Activated CD4-positive, alpha-beta T cell treated with anti-CD3 and anti-CD28 coated beads for 24 hours (primary cell): ENCODE measurements at places on chromosomes 7 and 10.

- no peak for DNase-seq
Measured at GRCh38 chr10:97226398-97226797, 40.6 kb upstream of the SLIT1 start.

GRCh38 chr7:52273685-52274610 lies 761.5 kb upstream of the POM121L12 start:
- no peak for DNase-seq

DNA sequence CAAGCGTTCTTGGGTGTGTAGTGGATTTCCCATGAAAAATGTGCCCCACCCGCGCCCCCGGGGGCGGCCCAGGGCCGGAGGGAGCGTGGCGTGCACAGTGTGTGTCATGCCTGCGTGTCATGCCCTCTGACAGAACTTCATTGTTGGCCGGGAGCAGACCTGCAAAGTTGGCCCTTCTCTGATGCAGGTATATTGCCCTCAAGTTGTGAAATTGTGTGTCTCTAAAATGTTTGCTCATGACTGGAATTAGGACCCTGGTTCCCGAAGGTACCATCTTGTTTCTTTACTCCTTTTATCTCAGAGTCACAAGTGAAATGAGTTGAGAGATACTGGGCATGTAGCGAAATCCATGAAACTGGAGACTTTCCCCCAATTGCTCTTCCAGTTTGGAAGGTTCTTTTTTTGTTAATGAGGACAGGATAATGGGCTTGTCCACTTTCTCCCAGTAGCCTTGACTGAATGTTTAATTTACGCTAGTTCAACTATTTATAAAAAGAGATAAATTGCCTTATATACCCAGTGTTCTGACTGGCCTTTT lies 26.2 kb downstream of the ADK start:
- peak; percentile 9 for DNase-seq

- DNase-seq, result no peak
Measured at GRCh38 chr7:122532406-122533269, 166.3 kb downstream of the RNF133 start.

- DNase-seq, result no peak
Measured at GRCh38 chr7:36707465-36707864, 16.8 kb downstream of the AOAH start.

- no peak for DNase-seq
Measured at GRCh38 chr10:129771024-129771423, 193.1 kb downstream of the EBF3 start.

DNA sequence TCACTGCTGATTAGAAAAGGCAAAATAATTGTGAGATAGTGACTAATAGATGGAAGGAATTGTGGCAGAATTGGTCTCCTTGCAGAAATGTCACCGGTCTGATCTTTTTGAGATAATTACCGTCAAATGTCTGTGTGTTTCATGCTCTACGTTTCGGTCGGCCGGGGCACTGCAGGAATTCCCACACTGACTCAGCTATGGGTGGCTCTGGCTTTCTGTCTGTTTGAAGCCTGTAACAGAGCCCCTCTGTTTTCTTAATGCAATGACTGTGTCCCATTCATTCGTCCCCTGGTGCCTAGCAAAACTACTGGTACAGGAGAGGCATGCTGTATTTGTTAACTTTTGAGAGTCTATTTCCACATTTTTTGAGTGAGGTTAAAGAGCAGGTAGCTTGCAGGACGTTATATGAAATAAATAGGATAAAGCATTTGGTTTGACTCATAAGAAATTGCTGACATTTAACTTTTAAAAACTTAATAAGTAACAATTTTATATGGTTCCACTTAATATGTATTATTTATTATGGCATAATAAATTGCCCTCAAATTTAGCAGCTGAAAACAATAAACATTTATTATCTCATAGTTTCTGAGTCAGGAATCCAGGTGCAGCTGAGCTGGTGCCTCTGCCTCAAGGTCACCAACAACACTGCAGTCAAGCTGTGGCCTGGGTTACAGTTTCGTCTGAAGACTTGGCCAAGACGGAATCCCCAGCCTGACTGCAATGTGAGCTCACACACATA lies 53.3 kb upstream of the CTBP2 start:
- DNase-seq, result no peak

- no peak for DNase-seq
Measured at GRCh38 chr7:158406801-158407200, 180.8 kb downstream of the PTPRN2 start.

- DNase-seq, result no peak
Measured at GRCh38 chr7:19772841-19773760, at the start of gene TMEM196. Gene TMEM196 (minus strand): TSS chr7:19773617. CDS start chr7:19772696, 921 bp downstream.

- DNase-seq, result peak; percentile 66
Measured at GRCh38 chr7:105808703-105809590, 67.5 kb downstream of the ATXN7L1 start.

- DNase-seq, result no peak
Measured at GRCh38 chr7:13017881-13018280, 330.4 kb downstream of the ARL4A start.

GRCh38 chr7:34756025-34756437 lies 98.0 kb downstream of the NPSR1 start:
- DNase-seq, result no peak

DNA sequence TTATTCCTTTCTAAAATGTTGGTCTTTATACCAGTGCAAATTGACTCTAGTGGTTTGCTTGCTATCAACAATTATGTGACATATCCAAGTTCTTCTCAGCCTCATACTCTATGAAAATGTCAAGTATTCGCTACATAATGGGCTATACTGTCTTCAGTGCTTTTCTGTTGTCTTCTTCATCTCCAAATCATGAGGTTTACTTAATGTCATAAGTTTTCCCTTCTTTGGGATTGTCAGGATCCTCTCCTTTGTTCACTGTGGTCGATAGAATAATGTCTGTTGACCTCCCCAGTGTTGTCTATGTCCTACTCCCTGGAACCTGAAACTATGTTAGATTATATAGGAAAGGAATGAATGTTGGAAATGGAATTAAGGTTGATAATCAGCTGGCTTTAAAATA lies 16.4 kb upstream of the RALA start:
- DNase-seq, result no peak

GRCh38 chr7:11120068-11120664 lies 146.5 kb downstream of the PHF14 start:
- DNase-seq, result no peak

DNA sequence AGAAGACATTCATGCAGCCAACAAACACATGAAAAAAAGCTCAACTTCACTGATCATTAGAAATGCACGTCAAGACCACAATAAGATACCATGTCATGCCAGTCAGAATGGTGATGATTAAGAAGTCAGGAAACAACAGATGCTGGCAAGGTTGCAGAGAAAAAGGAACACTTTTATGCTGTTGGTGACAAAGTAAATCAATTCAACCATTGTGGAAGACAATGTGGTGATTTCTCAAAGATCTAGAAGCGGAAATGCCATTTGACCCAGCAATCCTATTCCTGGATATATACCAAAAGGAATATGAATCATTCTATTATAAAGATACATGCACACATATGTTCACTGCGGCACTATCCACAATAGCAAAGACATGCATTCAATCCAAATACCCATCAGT lies 77.6 kb downstream of the C10orf90 start:
- DNase-seq, result no peak

DNA sequence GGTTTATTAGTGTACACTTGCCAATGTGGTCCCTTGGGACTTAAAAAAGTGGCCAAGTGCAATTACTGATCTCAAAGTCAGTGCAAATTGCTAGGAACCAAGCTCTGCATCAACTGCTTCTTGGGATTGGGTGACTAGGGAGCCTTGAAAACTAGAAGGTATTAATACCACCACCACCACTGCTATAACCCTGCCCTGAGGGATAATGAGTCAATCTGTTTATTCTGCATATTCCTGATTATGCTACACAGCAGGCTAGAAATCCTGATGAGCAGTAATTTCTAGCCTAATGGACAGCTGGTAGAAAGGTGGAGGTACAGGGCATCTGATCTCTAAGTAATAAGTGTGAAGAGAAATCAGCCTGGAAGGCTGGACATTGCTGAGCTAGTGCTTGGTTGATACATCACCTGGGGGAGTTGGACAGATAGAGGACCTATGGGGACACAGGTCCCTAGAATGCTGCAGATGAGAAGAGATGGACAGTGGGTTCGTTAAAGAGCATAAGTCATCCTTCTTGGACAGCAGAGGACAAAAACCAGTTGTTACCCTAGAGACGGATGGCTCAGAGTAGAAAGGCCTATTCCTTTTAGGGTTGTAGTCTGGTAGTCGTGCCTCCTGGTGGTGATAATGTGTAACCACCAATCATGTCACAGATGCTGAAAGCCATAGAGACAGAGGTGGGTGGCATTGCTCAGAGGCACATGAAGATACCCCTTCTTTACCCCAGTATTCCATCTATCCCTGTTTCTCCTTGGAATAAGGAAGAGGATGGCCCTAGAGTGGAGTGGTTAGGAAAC lies 554.8 kb downstream of the SORCS1 start:
- DNase-seq, result no peak

DNA sequence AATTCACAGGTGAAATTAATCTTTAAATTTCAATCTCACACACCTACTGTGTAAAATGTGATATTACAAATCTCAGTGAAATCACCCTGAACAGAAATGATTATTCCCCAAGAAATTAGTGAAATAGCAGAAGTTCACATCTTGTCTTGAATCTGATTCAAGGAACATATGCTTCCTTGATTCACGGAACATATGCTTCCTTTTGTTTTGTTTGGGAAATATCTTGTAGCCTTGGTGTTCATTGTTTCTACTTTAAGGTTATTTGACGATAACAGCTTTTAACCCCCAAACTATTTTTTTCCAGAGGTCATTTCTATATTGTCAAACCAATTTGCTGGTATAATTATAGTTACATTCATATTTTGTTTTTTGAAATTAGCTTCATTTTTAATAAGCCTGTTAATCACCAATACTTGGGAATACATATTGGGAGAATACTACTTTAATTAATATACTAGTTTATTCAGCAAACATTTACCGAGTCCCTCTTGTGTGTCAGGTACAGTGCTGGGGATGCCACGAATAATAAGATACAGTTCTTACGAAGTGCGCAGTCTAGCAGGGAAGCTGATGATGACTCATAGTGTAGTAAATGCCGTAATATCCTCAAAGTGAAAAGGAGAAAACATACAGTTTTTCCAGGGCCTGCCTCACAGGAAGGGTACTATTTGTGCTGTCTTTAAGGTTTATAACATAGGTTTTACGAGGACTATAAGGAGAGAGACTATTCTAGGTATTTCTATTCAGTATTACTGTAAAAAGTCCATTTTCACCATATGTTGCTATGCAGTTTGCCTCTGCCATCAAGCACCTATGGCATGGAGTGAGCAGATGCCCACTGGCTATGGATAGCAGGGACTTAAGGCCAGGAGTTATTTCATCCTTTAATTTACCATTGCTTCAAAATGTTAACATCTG lies 32.5 kb downstream of the PRKAR2B start:
- no peak for DNase-seq

GRCh38 chr10:93115661-93116383 lies 42.1 kb downstream of the CYP26A1 start:
- peak; percentile 65 for DNase-seq

- no peak for DNase-seq
Measured at GRCh38 chr7:118511146-118511545, 286.6 kb downstream of the ANKRD7 start.

DNA sequence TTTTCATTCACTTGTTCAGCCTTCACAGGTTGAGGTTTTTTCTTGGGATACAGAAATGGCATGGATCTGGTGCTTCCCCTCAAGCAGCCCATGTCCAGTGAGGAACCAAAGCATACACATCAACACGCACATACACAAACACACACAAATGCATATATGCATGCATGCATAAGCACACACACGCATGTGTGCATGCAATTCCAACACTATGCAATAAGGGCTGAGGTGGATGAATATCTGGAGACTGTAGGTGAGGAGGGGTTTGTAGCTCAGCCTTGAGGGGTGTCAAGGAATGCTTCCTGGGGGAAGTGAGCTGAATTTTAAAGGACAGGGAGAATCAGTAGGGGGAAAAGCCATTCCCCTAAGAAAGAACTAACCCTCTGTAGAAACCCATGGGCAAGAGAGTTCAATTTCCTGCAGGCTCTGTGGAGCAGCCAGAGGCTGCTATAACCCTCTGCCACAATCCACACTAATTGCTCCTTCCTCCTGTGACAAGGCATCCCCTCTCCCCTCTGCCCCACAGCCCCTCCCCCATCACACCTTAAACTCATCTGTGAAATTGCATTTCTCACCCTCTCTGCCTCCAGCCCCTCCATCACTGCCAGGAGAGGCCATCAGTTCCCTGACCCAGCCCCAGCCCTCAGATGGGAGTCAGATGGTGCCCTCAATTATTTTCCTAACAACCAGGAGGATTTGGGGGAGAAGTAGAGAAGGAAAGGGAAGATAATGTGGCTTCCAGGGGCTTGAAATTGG lies 316.4 kb downstream of the RPS24 start:
- no peak for DNase-seq

- DNase-seq, result no peak
Measured at GRCh38 chr7:138248609-138249008, 172.3 kb downstream of the AKR1D1 start.

DNA sequence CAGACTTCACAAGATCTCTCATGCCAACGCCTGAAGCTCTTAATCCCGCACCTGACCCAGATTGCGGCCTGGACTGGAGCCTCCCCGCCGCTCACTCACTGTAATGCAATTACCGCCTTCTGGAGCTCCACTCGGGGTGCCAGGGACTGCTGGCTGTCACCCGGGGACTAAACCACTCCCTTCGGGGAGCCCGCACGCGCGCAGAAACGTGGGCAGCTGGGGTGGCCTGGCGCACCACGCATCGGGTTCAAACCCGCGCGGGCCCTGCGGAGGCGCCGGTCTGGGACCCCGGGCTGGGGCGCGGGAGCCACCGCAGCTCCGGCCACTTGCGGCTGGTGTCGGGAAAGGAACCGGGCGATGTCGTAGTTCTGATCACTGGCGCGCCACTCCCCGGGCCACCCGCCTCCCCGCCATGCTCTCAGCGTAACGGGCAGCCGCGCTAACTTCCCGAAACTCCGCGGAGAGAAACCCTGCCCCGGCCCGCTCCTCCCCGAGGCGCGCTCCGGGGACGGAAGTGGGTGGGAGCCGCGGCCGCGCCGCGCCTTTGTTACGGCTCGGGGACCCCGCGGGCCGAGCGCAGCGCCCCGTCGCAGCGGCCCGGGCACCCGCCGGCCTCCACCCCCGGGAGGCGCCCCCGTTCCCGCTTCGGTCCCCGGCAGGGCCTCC lies 100.3 kb upstream of the SVIL start:
- DNase-seq, result peak; percentile 35

GRCh38 chr7:80485721-80486120 lies 26.1 kb downstream of the GNAT3 start:
- DNase-seq, result no peak

GRCh38 chr10:104501864-104502579 lies 139.1 kb upstream of the SORCS3 start:
- no peak for DNase-seq

GRCh38 chr10:63246356-63246755 lies 113.2 kb downstream of the NRBF2 start:
- no peak for DNase-seq

GRCh38 chr7:108351729-108352131 lies 104.5 kb downstream of the NRCAM start:
- DNase-seq, result no peak
